Activated naive CD8-positive, alpha-beta T cell treated with anti-CD3 and anti-CD28 coated beads for 36 hours (primary cell): ENCODE measurements at places on chromosomes 12 and 14. TPM values are rescaled to one million over a fixed set of nuclear protein-coding genes. Genes with fewer than 3 reads are reported as not detected.

DNA sequence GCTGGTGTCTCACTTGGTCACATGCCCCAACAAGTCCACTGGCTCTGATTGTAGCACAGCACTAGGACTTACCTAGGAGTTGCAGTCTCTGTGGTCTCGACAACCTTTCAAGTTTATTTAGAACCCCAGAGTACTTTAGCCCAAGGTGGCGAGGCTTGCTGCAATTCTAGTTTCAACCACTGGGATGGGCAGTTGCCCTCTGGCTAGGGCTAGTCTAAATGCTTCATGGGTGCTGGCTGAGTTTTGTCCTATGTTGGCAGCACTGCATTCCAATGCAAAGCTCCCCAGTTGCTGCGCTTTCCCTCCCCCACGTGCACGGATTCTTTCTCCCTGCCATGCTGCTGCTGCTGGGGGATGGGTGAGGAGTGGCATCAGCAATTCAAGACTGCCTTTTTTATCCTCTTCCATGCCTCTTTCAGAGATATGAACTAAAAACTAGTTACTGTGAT, 207.9 kb downstream of the SYNE2 start:
- peak; percentile 10 for DNase-seq

DNA sequence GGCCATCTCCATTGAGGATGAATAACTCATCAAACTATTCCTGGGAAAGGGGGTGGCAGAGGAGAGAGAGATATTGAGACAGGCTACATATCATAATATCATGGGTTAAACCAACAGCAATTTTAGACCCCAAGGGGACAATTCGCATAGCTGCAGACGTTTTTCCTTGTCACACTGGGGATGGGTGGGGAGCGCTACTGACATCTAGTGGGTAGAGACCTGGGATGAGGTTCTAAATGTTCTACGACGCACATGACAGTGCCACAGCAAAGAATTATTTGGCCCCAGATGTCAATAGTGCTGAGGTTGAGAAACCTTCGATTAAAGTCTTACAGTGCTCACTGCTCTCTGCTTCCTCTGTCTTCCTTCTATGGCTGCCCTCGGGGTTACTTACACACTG, 425.6 kb downstream of the NRXN3 start:
- no peak for DNase-seq

- no peak for DNase-seq
Observed at GRCh38 chr12:2233034-2233433, 180.2 kb downstream of the CACNA1C start.

- DNase-seq = no peak
Observed at GRCh38 chr12:107277855-107278254, 184.5 kb upstream of the CRY1 start.

DNA sequence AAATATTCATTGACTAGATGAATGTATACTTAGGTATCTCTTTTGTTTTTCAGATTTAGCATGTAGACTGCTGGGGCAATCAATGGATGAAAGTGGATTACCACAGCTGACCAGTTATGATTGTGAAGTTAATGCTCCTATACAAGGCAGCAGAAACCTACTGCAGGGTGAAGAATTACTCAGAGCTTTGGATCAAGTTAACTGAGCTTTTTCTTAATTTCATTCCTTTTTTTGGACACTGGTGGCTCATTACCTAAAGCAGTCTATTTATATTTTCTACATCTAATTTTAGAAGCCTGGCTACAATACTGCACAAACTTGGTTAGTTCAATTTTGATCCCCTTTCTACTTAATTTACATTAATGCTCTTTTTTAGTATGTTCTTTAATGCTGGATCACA, 15.3 kb upstream of the SNAPC1 start:
- no peak for DNase-seq

GRCh38 chr12:12745576-12746211, 28.5 kb downstream of the CDKN1B start:
- DNase-seq = no peak

- DNase-seq = no peak
Observed at GRCh38 chr12:34287437-34287836, 265.1 kb downstream of the ALG10 start.

DNA sequence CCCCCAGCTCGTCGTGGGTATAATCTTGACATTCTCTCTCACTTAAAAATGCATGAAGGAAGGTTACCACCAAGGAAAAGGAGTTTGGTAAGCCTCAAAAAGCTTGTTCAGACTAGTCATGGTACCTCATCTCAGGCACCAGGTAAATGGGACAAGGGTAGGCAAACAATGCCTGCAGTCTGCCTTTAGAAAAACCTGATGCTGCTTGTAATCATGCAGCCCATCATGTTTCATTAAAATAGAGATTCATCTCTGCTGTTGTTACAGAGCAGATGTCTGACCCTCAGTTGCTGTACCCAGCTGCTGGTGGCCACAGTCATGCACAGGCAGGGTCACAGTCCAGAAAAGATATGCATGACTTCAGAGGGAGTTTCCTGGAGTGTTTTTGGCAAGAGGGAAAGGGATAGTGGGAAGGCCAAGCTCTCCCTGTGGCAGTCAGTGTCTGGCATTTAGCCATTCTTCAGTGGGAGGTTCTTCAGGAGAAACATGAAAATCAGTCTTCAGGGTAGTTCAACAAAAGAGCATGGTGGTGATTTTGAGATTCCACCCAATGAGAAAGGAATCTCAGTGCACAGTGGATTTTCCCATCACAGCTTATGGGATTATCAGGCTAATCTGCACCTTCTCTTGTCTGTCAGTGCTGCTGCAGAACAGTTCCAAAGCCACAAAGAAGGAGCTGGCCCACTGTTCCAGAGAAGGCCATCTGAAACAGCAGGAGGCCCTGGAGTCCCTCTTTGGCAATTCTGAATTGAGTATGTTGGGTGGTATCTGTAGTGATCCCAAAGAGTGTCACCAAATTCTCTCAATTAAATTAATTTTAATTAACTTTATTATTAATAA, 202.7 kb upstream of the FRMD6 start:
- DNase-seq = no peak

DNA sequence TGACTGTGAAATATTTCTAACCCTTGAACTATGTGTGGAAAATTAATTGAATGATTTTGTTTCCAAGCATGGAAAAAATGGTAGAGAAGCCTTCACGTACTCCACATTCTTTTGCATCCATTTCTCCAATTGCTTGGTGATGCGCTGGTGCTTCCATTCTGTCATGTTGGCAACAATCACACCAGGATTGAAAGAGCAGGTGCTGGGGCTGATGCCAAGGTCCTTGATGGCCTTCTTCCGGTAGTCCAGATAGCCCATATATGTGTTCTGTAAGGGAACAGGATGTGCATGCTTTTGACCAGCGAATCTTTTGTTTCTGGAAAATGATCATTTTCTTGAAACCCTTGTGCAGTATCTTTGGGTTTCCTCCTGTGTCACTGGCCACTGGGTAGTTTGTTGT, 28.6 kb downstream of the TDG start:
- DNase-seq = no peak

GRCh38 chr12:101501410-101501995, 26.4 kb downstream of the SPIC start:
- no peak for DNase-seq

DNA sequence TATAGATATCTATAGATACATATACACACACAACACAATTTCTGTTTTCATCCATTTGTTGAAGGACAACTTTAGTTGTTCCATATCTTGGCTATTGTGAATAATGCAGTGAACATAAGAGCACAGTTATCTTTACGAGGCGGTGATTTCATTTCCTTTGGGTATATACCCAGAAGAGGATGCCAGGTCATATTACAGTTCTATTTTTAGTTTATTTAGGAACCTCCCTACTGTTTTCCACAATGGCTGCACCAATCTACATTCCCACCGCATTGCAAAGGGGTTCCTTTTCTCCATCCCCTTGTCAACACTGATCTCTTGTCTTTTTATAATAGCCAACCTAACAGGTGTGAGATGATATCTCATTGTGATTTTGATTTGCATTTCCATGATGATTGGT, 143.4 kb upstream of the ARHGAP5 start:
- no peak for DNase-seq

GRCh38 chr12:26195250-26195640, at the start of gene SSPN:
TSS of gene SSPN (plus strand) at chr12:26195573. CDS start at chr12:26195673, 100 bp downstream.
- peak; percentile 10 for DNase-seq

DNA sequence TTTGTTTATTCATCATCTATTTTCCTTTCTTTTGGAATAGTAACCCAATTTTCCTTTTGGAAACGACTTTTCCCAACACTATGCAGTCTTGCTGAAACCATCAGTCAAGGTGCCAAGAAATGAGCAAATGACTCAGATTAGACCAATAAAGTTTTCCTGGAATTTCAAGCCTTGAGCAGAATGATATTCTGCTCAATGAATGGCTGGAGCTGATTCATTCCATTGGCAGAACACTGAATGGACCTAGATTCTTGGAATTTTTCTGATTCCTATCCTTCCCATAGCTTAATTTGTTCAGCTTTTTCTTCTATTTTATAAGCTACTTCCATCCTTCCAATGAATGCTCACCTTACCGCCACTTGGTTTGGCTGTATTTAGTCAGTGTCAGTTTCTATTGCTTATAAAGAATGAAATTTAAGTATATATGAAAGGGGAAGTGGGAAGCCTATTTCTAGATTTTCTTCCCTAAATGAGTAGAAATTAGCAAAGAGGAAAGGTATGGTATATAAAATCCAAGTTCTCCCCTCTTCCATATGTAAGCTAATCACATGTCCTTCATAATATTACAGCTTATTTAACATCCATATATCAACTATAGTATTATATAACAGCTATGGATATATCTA, 89.0 kb downstream of the C14orf39 start:
- DNase-seq = no peak

DNA sequence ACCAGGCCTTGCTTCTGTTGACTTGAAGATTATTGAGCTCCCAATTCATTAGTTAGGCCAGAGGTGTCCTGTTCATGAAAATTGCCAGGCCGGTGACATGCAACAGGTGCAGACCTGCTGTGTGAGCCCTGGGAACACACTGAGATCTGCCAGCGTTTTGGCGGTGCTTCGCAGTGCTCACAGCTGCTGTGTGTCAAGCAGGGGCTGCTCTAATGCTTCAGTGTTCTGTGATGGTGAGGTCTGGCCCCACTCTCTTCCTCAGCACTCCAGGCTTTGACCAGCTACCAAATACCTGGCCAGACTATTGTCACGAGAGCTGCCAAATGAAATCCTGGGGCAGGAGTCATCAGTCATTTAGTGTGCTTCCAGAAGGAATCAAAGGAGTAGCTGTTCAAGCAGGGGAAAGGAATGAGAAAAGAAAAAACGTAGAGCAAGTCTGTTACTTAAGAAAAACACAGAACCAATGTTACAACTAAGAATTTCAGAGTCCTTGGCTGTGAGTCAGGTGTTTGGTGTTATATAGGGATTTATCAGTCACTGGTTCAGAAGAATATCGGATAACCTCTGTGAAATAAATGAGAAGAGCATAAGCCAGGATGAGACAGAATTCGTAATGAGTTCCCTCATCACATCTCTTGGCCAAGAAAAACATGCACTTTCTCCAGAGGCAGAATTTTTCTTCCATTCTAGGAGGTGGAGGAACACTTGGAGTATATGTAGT, 150.8 kb downstream of the FBXL14 start:
- no peak for DNase-seq

DNA sequence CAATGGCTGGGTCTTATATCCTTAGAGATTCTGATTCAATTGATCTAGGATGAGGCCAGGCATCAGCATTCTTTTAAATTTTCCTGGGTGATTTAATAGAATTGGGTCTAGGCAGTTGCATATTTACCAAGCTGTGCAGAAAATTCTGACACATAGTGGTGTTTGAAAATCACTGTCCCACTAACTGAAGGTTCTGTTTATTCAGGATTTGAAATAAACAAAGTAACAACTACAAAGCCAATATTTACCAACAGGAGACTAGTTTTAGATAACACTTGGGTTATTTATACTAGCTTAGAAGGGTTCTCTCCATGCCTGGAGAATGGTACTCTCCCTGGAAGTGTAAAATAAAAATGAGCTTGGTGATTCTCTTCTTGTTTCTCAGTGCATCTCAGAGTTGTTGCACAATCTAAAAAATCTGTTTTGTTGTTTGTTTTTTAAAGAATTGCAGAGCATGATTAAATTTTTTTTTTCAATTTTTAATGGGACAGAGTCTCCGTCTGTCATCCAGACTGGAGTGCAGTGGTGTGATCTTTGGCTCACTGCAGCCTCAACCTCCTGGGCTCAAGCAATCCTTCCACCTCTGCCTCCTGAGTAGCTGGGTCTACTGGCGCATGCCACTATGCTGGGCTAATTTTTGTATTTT, 16.9 kb downstream of the BEST3 start:
- DNase-seq = no peak

GRCh38 chr12:117231750-117232149, 41.5 kb upstream of the FBXO21 start:
- DNase-seq = no peak

- no peak for DNase-seq
Observed at GRCh38 chr12:126369487-126370463, 1304.5 kb downstream of the AACS start.

DNA sequence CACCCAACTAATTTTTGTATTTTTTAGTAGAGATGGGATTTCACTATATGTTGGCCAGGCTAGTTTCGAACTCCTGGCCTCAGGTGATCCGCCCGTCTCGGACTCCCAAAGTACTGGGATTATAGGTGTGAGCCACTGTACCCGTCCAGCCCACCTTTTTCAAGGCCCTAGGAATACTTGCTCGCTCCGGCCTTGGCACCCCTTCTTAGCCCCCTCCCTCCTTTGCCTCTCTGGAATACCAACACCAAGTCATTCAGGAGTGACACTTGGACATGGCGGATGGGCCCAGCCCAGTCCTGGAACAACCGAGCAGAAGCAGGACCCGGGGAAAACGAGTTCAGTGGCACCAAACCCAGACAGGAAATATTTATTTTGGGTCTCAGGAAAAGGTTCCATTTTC, 29.1 kb downstream of the PLEKHG3 start:
- DNase-seq = no peak

GRCh38 chr12:1920971-1921370, 2.5 kb upstream of the CACNA2D4 start:
- DNase-seq = no peak

DNA sequence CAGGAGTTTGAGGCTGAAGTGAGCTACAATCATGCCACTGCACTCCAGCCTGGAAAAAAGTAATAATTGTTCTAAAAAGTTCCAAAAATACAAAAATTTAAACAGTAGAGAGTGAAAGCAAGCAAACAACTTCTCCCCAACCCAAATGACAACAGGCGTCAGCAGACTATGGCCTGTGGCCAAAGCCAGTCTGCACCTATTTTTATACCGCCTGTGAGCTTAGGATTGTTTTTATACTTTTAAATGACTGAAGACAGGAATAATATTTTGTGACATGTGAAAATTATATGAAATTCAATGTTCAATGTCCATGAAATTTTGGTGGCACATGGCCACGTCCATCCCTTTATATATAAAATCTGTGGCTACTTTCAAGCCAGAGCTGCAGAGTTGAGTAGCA, 48.2 kb upstream of the TMCC3 start:
- no peak for DNase-seq

The SPX gene
- total RNA-seq = 0.31 TPM

The SSPN gene
- total RNA-seq = not detected

The PPFIA2 gene
- total RNA-seq = 0.42 TPM

The FOXN4 gene
- not detected for total RNA-seq

The ANKRD33 gene
- not detected for total RNA-seq

The EGLN3 gene
- 1.7 TPM for total RNA-seq

The TMED8 gene
- 26.0 TPM for total RNA-seq

The GPX2 gene
- total RNA-seq = not detected

The SPTB gene
- total RNA-seq = 0.31 TPM

The INSM2 gene
- total RNA-seq = not detected

The HEBP1 gene
- total RNA-seq = 21.0 TPM
